Stimulated activated CD4-positive, alpha-beta T cell treated with anti-CD3 and anti-CD28 coated beads, Interleukin-2, amount 100 ng/mL, for 24 hours (primary cell): ENCODE measurements at places on chromosomes 1 and 21.

- no peak for DNase-seq
Measured at GRCh38 chr1:164265232-164265631, 293.8 kb upstream of the PBX1 start.

GRCh38 chr21:41777951-41778815 is 11.3 kb upstream of the RIPK4 start:
- DNase-seq = peak; percentile 47

GRCh38 chr1:33349081-33349759 is 28.3 kb upstream of the A3GALT2 start:
- DNase-seq = peak; percentile 48

DNA sequence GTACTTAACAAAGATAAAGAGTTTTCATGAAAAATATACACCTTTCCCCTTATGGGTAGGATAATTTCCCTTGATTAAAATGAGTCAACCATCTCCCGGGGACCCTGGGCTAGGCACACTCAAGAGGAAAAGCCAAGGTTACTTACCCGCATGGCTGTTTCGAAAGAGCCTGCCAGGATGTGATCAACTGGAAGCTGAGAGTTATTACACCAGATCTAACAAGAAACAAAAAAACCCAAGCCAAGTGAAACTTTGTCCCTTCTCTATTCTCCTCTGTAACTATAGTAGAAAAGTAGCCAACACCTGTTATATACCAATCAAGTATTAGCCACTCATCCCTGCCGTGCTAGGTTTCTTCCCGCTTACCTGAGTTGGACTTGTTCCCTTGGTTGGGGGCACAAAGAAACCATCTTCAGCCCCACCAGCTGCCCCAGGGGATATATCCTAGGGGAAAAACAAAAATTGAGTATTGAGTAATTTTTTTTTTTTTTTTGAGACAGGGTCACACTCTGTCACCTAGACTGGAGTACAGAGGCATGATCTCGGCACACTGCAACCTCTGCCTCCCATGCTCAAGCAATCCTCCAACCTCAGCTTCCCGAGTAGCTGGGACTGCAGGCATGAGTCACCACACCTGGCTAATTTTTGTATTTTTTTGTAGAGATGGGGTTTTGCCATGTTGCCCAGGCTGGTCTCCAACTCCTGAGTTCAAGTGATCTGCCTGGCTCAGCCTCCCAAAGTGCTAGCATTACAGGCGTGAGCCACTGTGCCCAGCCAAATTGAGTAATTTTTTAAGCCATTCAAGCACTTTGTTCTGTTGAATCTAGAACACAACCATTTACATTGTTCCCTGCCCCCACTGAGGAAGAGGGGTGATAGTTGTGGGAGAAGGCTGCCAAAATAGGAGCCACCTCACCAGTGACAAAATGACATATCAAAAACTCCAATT is 8.4 kb upstream of the PEX19 start:
- no peak for DNase-seq

GRCh38 chr1:240111558-240111957 is 19.9 kb downstream of the FMN2 start:
- DNase-seq = no peak

GRCh38 chr1:175120511-175120910 is 52.9 kb downstream of the TNN start:
- DNase-seq = no peak

GRCh38 chr1:210828996-210829596 is 304.9 kb downstream of the KCNH1 start:
- no peak for DNase-seq

- DNase-seq = no peak
Measured at GRCh38 chr1:248625971-248626370, 8.9 kb downstream of the OR2T11 start.

GRCh38 chr1:187121661-187122060 is 292.9 kb downstream of the PLA2G4A start:
- DNase-seq = no peak

- DNase-seq = no peak
Measured at GRCh38 chr1:170675865-170676264, 11.9 kb downstream of the PRRX1 start.

DNA sequence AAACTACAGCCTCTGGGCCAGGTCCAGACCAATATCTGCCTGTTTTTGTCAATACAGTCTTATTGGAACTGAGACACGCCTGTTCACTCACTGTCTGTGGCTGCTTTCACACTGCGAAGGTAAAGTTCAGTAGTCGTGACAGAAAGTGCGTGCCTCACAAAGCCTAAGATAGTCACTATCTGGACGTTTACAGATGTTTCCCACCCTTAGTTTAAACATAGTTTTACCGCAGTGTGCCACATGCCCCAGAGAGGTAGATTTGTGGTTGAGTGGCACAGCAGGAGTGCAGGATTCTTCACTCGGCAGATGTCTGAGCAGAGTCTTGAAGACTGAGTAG is 61.9 kb downstream of the NFASC start:
- no peak for DNase-seq

DNA sequence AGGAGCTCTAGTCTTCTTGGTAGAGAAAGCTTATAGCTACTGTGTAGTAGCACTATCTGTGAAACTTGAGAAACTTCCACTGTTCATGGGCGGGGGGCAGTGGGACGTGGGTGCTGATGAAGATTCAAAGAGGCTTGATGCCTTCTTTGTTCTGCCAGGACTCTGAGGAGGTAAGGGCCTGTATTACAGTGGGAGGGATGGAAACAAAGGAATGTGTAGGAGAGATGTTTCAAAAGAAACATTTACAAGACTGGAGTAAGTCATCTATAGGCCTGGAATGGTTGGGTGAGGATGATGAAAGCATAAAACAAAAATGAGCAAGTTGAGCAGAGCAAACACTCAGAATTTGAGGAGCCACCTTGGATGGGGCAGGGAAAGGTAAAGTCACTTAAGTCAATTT is 89.4 kb downstream of the C1orf21 start:
- DNase-seq = no peak

DNA sequence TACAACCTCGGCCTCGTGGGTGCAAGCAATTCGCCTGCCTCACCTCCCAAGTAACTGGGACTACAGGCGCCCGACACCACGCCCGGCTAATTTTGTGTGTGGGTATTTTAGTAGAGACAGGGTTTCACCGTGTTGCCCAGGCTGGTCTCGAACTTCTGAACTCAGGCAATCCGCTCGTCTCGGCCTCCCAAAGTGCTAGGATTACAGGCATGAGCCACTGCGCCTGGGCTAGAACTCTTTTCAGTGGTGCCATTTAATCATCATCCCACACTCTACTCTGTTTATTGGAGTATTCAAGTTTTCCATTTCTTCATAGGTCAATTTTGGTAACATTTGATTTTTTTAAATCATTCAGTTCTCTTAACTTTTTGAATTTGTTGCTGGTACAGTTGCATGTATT is 101.3 kb downstream of the DHRS3 start:
- peak; percentile 19 for DNase-seq

DNA sequence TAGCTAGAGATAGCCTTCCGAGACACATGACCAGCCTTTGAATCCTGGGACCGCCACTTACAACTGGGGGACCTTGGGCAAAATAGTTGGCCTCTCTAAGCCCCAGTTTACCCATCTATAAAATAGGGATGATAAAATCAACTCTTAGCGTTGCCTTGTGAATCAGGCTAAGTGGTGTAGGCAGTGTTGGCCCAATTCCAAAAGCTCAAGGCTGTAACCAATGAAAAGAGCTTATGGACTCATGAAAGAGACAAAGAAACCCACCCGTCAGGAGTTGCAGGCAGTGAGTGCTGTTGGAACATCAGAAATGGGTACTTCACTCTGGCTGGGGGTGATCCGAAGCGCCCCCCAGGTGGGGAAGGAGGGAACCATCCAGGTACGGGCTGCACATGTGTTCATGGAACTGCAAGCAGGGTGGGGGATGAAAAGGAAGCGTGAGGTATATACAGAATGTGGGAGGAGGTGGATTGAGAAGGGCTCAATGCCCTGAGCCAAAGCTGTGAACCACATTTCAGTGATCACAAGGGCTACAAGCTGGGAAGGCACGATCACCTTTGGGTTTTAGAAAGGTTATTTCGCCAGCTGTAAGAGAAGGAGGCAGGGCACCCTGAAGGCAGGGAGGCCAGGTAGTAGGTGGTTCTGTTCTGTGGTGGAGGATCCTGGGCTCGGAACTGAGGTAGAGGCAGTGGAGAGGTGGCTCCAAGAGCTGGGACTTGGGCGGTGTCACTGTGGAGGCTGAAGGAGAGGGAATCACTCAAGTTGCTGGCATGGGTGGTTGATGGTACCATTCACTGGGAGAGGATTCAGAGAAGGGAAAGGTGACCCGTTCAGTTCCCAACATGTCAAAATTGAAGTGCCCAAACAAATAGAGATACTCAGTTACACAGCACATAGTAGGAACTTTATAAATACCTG is 11.4 kb upstream of the KIAA1614 start:
- DNase-seq = no peak

- no peak for DNase-seq
Measured at GRCh38 chr1:25447547-25447946, 16.9 kb downstream of the MACO1 start.

DNA sequence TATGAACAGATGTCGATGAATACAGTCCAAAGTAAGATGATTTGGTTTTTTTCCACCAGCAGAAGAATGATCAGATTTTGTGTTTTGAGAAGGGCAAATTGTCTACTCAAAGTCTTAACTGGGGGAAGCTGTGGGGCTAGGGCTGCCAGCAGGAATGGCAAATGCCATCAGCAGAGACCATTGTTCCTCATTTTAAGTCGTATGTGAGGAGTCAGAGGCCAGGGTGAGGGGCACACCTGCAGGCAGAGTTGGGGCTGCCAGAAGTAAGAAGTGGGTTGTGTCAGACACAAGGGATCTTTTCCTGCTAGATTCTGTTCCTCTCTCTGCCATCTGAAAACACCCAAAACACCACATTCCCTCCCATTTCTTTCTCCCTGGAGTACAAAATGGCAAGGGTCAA is 8.7 kb downstream of the PARK7 start:
- DNase-seq = no peak

DNA sequence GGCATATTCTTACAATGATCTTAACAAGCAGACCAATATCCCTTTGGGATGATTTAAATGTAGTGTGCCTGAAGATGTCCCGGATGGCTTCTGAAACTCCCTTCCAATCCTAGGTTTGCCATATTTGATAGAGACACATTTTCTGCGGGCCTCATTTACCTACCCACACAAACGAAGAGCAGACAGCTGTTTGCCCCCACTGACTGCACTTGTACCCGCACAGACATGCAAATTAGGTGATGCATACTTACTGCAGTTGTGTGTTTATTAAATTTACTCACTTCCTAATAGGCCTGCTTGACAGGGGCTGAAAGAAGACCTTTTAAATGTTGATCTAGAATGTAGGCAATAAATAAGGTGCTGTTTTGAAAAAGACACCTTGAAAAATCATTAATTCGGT is 257.9 kb upstream of the RRP15 start:
- no peak for DNase-seq

DNA sequence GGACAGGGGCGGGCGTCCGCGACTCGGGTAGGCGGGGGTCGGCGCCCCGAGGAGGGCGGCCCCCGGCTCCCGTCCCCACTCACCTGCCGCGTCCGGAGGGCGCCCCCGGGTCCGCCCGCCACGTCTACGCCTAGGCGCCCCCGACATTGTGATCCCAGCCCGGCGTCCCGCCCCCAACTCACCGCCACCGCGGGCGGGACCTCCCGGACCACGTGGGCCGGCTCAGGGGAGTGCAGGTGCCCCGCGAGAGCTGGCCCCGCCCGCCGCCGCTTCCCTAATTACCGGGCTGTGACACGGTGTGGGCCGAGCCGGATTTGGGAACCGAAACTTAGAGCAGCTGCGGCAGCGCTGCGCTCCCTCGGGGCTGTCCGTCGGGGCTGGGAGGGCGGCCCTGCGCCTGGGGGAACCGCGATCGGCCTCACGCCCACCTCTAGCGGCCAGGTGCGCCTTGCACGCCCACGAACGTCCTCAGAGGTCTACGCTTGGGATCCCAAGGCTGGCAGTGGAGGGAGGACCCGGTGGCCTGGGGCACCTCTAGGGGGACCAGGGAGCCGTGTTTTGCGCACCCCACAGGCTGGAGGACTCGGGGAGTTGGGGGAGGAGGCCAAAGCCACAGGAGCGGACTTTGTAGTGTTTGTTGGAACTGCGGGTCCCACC is 521 bp upstream of the NADK start:
- DNase-seq = peak; percentile 77

DNA sequence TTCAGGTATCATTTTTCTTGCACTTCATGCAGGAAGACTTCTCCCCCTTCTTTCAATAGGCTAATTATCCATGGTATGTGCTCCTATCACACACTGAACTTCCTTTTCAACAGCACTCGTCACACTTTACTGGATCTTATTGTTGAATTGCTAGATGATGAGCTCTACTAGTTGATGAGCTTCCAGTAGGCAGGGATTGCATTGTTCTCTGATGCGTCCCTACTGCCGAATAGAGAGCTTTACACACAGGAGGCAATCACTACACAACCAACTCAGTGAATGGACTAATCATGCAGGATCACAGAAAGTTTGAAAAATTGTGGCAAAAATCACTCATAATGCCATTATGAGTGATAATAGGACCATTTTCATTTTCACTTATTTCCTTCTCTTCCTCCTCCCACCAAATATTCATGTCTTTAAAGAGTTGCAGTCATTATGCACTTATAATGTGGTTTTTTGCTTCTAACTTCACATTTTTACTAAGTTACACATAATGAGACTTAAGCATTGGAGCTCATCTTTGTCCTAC is 128.1 kb upstream of the ZNF648 start:
- DNase-seq = no peak

DNA sequence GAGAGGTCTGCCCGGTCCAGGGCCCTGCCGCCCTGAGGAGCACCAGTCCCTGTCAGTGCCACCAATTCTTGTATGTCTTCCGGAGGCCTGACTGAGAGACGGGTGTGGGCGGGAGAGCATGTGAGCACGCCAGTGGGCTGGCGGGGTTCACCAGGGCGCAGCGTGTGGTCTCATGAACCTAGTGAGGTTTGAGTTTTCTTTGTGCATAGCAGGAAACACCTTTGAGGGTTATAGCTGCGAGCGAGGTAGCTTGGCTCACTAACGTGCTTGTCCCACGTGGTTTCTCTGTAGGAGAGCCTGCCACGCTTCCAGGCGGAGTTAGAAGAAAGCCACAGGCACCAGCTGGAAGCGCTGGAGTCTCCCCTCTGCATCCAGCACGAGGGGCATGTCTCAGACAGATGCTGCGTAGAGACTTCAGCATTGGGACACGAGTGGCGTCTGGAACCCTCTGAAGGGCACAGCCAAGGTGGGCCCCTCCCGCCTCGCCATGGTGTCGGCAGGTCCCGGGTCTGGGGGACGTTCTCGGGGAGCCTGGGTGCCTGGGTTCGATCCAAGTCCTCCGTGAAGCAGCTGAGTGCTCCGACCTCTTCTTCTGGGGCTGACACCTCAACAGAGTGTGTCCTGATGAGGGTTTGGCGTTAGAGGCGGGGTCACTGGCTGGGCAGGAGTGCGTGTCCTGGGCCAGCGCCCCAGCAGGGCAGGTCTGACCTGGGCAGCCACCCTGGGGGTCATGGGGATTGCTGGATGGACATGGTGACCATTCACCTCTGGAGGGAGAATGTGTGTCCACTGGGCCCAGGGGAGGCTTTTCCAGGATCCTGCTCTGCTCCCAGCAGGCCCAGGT is 31.4 kb downstream of the PCNT start:
- no peak for DNase-seq
